ENCODE measurements at places on chromosomes 13 and 19.

DNA sequence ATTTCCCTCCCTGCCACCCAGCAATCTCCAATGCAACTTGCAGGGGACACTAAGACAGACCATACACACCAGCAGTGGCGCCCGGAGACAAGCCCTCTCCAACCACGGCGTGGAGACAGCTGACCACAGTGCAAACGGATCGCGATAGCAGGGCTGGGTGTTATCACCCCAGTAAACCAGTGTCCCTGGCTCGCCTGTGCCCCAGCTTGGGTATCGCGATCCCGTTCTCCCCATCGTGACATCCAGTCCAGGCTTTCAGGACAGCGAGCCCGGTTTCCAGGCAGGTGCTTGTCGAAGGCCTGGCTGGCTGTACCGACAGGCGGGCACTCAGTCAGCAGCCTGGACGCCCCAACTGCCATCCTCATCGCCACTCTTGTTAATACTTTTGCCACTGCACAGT lies 20.7 kb upstream of the NANOS2 start:
- DNase-seq = no peak

GRCh38 chr13:43905435-43906031 lies 25.8 kb downstream of the LACC1 start:
- DNase-seq = no peak

DNA sequence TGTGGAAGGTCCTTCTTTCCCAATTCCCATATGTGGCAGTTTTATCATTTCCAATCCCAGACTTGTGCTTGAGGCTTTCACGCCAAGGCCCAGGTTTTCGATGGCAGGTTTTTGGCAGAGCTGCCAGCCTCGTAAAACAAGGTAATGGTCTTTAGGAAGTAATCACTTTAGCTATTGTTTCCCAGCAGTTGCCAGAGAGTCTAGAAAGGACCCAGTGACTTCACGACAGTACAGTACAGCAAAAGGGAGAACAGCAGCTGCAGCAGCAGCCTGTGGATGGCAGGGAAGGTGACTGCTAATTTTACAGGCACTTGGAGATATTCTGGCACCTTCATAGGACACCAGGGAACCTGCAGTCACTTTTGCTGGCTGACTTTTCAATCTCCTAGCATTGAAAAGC lies 291.6 kb upstream of the MAB21L1 start:
- DNase-seq = no peak

DNA sequence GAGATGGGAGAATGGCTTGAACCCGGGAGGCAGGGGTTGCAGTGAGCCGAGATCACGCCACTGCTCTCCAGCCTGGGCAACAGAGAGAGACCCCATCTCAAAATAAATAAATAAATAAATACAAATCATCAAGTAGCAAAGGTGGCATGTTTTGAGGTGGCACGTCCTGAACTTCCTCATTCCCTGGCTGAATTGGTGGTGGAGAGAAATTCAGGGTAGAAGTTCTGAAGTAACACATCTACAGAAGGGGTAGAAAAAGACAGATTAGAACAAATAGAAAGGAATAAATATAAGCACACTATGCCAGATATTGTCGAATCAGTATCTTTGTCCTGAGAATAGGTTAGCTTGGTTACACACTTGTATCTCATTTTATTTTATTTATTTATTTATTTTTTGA lies 6.3 kb downstream of the IFI30 start:
- DNase-seq = no peak

- no peak for DNase-seq
These were observed 11.2 kb upstream of the AKAP8 start for GRCh38 chr19:15390814-15391213.

GRCh38 chr13:74040200-74040599 lies 94.0 kb downstream of the KLF12 start:
- peak; percentile 13 for DNase-seq

- no peak for DNase-seq
These were observed 153.3 kb downstream of the TNFRSF19 start for GRCh38 chr13:23723471-23723870.

DNA sequence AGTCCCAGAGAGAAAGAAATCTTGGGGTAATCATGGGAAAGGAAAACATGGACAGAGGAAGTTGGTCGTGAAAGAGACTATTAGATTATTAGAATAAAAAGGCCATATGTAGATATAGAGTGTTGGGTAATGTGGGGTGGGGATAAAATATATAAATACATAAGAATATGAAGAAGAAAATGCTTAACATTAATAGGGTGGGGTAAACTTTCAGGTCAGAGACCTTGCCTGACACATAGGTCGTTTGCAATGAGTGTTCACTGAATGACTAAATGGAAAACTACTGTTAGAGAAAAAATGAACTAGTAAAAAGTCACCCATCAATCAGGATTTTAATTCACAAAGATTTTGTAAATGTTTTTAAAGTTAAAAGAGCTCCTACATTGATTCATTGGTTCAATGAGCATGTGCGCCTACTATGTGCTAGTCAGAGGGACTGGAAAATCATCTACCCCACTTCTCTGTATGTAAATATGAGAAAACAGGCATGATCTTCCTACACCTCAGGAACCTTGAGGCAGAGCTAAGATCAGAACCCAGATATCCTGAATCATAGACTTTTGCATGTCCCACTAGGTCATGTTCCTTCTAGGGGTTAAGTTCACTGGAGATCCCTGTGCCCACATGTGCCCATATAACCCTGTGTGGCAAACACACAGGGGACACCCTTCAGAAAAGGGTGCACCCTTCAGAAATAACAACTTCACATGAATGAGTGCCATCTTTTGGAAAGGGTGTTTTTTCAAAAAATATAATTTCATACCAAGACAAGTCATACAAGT lies 24.6 kb upstream of the KLF12 start:
- DNase-seq = no peak

- no peak for DNase-seq
These were observed 501 bp downstream of the APLP1 start for GRCh38 chr19:35868823-35869326.

DNA sequence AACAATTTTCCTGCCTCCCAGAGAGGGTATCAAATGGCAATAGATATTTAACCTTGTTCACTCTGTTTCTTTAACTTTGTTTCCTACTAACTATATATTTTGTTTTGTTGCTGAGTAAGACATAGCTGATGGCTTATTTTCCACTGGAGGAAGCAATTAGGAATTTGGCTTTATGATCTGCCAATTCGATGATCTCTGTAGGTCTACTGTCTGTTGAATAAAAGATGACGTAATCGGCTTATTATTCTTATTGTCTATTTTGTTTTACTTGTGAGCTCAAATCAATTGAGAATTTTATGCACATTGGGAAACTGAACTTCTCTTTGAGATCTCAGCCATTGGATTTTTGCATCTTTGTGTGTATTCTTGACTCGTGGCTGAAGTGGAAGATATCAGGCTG lies 862.6 kb downstream of the EFNB2 start:
- no peak for DNase-seq

GRCh38 chr19:13023656-13024055 lies 28.4 kb downstream of the NFIX start:
- no peak for DNase-seq

DNA sequence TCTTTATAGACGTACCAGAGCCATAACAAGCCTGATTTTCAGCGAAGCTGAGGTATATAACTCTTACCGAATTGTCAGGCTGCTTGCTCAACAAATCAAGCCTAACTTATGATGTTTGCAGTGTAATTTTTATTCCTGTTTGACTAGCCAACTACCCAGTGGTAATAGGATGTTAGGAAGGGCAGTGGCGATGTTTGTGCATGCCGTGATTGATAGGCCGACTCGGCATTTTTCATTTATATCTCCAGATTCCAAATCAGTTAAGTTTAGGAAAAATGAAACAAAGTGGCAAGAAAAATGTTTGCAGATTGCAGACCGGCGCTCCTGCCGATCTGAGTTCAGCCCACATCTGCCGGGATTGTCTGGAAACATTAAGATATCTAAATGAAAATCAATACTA lies 401.6 kb upstream of the ZNF507 start:
- no peak for DNase-seq

- DNase-seq = no peak
These were observed 1597.7 kb upstream of the PRR20A start for GRCh38 chr13:55543053-55543452.

DNA sequence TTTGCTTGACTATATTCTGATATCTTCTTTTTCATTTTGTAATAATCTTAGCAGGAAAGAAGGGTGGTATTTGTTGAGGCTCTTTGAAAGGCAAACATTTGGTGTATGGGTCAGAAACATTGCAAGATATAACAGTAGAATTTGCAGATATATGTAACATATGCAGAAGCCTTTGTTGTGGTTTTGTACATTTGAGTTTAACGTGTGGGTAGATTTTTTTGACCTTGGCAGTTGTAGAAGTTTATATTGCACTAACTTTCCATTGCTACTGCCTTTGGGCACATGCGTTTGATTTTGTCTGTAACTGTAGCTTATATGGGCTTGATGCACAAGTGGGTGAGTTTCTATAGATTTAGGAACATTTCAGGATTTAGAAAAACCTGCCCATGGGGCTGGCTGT lies 78.5 kb upstream of the SPRY2 start:
- DNase-seq = no peak

DNA sequence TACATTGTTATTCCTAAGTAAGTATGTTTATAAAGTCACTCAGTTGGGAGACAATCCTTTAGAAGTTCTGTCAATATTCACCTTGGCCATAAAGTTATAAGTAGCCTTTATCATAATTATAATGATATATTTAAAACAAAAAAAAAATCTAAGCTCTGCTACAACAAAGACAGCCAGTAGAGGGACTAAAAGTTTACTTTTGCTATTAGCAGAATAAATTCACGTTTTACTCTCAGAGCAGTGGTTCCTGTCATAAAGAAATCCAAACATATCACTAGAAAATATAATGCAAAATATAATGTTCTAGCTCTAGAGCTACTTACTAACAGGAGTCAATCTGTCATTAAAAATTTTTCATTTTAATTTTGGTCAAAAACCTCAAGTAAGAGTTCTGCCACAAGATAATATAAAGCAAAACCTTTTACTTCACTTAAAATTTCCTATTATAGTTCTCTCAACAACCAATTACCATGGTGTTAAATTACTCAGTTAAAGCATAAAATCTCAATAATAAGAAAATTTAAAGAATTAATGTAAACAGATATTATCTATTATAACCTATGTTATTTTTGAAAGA lies 17.7 kb downstream of the INTS6 start:
- DNase-seq = no peak

- DNase-seq = no peak
These were observed 77.2 kb downstream of the ZC3H13 start for GRCh38 chr13:45975337-45975736.

DNA sequence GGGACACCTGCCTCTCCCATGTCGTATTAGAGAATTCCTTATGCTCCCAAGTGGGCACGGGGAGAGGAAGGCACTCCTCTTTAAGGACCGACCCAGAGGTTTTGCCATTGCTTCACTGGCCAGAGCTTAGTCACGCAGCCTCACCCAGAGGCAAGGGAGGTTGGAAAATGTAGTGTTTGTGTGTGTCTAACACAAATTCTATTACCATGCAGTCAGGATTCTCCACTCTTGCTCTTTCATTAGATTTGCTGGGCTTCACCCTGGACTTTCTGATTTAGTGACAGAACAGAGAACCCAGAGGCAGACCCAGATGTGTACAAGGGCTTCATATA lies 14.6 kb upstream of the NCCRP1 start:
- DNase-seq = no peak

DNA sequence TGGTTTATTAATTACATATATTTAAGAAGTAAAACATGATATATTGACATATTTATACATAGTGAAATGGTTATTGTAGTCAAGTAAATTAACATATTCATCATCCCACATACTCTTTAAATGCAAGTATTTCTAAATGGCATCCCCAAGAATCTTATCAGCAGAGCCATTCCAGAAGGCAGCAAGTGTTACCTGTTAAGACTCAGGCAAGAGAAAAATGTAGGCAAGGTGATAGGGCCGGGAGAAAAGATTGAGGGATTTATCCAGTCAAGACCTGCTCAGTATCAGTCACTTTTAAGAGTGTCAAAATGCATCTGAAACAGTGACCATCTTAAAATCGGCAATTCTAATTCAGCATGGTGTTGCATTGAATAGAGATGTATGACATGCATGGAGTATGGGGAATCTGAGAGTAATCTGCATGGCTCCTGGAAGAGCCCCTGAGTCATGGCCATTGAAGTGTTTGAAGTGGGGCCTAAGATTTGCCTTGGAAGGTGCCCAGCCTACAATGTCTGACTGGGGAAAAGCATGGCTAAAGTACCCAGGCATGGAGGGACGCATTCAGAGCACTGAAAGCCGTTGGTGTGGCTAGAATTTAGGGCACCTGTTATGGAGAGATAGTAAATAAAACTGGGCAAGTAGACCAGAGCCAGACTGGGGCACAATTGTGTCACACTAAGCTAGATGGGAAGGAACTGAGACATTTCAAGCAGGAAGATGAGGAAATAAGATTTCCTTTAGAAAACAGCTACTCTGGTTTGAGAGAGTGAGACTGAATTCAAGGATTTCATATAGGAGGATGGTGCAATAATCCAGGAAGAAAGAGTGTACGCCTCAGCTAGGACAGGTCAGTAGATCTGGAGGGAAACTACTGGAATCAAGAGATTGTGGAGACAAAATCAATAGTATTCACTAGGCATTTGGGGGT lies 25.0 kb upstream of the C1QTNF9B start:
- DNase-seq = no peak

GRCh38 chr19:35767288-35768081 lies 7.9 kb upstream of the ARHGAP33 start:
- no peak for DNase-seq

DNA sequence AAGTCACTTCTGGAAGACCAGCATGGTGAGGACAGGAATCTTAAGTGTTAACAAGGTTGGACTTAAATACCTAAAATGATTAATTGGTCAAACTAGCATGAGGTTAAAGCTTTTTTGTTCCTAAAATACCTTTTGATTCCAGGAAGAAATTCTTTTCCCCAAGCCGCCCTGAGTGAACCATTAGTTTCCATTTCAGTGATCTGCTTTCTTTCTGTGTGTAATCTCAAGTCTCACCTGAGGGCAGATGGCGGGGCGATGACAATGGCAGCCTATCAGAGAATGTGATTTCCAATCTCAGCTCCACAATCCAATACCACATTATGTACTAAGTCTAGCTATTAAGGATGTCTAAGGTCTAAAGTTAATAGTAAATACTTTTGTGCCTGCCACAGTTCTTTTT lies 390.9 kb upstream of the SGCG start:
- DNase-seq = no peak

Measured in activated T-cell treated with anti-CD3 and anti-CD28 coated beads, Interleukin-2, amount 50 U/mL, for 4 hours (primary cell).